ENCODE measurements at places on chromosomes 13 and 19. TPM values are rescaled to one million over a fixed set of nuclear protein-coding genes. Genes with fewer than 3 reads are reported as not detected.
A peak's percentile ranks its signal among the peaks of the same experiment; 100 is the strongest.

- peak; percentile 79 for DNase-seq
Observed at GRCh38 chr19:16330368-16330801, 5.8 kb downstream of the KLF2 start.

DNA sequence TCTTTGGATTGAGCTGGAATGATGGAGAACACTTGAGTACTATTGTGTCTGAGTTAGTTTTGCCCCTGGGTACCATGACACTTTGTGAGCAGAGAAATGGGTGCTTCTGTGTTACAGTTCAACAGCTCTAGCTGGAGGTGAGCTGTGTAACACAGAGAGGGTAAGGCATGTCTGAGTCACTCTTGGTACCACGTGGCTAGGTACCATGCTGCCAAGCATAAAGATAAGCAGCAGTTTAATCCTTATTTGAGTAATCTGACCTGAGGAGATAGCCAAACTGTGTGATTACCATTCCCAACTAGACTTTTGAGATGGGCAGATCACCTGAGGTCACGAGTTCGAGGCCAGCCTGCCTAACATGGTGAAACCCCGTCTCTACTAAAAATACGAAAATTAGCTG lies 122.0 kb downstream of the OLFM4 start:
- no peak for DNase-seq

DNA sequence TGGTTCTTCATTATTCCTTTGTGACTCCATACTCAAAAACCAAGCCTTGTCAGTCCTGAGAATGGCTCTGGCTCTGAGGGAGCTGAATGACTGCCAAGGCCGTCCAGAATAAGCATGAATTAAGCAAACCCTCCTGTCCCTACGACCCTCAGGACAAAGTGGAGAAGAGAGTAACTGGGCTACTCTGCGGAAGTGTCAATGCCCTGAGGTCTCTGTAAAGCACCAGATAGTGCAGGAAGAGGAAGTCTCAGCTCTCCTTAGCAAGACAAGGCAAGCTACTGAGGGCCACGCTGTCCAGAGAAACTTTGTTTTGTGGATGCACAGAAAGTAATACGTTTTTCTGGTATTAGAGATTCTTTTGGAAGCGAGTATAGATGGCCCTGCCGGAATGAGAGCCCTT lies 94.1 kb downstream of the RNASEH2B start:
- DNase-seq: no peak

DNA sequence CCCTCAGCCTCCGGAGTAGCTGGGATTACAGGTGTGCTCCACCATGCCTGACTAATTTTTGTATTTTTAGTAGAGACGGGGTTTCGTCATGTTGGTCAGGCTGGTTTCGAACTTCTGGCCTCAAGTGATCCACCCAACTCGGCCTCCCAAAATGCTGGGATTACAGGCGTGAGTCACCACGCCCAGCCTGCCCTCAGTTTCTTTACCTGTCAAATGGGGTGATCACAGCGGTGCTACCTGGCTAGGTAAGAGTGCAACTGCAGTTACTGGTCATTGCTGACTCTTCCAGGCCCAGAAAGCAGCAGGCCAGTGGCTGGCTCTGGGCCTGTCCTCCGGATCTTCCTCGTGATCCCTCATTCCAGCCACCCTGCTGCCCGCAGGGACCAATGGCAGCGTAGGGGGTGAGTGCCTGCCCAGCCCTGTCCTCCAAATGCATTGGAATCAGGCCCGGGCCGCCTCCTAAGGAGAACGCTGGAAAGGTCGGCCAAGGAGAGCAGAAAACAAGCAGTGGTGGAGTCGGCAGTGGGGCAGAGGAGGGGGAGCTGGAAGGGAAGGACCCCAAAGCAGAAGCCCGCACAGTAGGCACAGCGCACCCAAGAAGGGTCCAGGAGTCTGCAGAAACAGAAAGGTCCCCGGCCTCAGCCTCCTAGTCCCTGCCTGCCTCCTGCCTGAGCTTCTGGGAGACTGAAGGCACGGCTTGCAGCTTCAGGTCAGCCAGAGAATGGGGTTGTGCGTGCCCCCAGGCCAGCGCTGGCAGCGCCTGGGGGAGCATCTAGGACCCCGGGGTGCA lies 1.8 kb upstream of the SLC27A1 start:
- peak; percentile 91 for DNase-seq

GRCh38 chr13:112067871-112068539 lies 1.1 kb downstream of the SOX1 start:
- DNase-seq: no peak

- DNase-seq: no peak
Observed at GRCh38 chr13:35496761-35497386, 20.4 kb upstream of the MAB21L1 start.

- no peak for DNase-seq
Observed at GRCh38 chr13:112441226-112441625, 65.1 kb downstream of the SPACA7 start.

DNA sequence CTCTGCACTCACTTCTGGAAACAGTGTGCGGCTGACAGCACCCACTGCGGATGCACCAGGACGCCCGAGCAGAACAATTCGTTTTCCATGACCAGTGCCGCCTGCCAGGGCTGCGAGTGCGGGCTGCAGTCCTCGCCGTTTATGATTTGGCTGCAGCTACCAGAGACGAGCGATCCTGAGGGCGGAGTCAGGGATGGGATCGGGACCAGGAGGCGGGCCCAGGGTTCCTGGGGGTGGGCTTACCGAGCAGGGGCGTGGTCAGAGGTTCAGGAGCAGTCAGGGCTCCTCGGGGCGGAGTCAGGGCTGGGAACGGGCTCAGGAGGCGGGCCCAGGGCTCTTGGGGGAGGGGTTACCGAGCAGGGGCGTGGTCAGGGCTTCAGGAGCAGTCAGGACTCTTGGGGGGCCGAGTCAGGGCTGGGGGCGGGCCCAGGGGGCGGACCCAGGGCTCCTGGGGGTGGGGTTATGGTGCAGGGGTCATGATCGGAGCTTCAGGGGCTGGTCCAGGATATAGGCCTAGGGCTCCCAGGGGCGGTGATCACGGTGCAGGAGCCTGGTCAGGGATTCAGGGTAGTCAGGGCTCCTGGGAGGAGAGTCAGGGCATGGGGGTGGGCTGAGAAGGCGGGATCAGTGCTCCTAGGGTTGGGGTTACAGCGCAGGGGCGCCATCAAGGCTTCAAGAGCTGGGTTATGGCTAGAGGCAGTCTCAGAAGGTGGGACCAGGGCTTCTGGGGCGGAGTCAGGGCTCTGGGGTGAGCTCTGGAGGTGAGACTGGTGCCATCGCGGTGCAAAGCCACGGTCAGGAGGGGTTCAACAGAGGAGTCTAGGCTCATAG lies 1.7 kb downstream of the KLK4 start:
- no peak for DNase-seq

GRCh38 chr19:47112997-47113849 lies at the start of gene ZC3H4:
Gene ZC3H4 (minus strand): TSS chr19:47113776. CDS start chr19:47112584, 1,192 bp downstream.
- peak; percentile 99 for DNase-seq

- no peak for DNase-seq
Observed at GRCh38 chr19:1181606-1182005, 7.5 kb upstream of the SBNO2 start.

DNA sequence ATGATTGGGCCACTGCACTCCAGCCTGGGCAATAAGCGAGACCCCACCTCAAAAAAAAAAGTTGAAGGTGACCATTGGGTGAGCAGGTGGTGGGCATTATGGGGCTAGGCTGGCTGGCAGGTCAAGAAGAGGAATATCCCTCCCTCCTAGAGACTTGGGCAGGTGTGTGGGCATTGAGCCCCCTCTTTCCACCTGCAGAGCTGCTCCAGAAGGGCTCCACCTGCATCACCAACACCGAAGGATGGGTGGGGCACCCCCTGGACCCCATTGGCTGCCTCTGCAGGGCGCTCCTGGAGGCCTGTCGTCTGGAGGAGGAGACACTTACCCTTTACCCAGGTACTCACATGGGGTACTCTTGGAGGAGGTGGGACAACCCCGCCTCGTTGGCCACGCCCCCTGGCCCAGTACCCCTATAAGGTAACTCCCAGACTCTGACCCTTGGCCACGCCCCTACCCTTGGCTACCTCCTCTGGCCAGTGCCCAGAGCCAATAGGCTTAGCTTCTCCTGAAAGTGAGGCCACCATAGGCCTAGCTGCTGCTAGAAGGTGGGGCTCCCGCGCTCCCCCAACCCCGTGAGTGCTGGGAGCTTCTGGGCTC lies 21.9 kb downstream of the ZSWIM4 start:
- DNase-seq: no peak

GRCh38 chr13:78197231-78197630 lies 278.6 kb upstream of the EDNRB start:
- no peak for DNase-seq

- DNase-seq: no peak
Observed at GRCh38 chr19:34644991-34645461, 31.9 kb downstream of the SCGB2B2 start.

The POU2F2 gene
- 0.91 TPM for total RNA-seq

GRCh38 chr19:35442091-35442490 lies 6.0 kb upstream of the FFAR2 start:
- DNase-seq: peak; percentile 67

DNA sequence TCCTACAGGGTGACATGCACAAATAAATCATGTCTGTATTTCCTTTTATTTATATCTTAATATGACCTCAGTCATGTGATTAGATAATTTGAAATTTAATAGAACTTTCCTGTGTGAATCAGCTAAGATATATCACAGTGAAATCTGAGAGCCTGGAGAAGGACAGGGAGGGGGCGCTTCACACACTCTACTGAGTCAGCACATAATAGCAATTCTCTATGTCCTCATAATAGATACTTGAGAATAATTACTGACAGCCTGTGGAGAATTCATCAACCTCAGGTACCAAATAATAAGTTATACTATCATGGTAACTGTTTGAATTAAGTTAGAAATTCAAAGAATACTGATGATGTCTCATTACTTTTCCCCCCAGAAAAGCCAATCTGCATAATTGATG lies 98.0 kb upstream of the SLC10A2 start:
- no peak for DNase-seq

The ADGRE3 gene
- total RNA-seq: not detected

The CEACAM21 gene
- 0.86 TPM for total RNA-seq

DNA sequence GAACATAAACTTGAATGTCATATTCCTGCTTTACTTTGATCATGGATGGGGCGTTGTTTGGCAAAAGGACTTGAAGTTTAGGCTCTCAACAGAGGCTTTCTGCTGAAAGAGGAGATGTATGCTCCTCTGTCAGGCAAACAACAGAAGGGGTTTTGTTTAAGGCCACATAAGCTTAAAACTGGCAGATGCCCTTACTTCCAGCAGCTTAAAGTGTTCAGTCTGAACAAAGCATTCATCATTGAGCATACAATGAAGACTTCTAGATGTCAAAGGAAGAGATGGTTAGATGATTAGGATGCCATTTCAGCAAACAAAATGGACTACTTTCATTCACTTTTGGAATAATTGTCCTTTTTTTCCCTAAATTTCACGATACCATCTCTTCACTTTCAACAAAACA lies 484.5 kb downstream of the SLITRK6 start:
- no peak for DNase-seq

The CLEC17A gene
- not detected for total RNA-seq

The AZU1 gene
- not detected for total RNA-seq
